Bronchial epithelial cell (primary cell): ENCODE measurements at places on chromosomes 5 and 9. TPM values are rescaled to one million over a fixed set of nuclear protein-coding genes. Genes with fewer than 3 reads are reported as not detected.

GRCh38 chr9:91166796-91167366 lies 194.8 kb downstream of the AUH start:
- DNase-seq = peak; percentile 80

GRCh38 chr5:54404568-54404967 lies 50.9 kb upstream of the HSPB3 start:
- peak; percentile 93 for DNase-seq

GRCh38 chr5:36889264-36889663 lies 12.7 kb downstream of the NIPBL start:
- DNase-seq = no peak

DNA sequence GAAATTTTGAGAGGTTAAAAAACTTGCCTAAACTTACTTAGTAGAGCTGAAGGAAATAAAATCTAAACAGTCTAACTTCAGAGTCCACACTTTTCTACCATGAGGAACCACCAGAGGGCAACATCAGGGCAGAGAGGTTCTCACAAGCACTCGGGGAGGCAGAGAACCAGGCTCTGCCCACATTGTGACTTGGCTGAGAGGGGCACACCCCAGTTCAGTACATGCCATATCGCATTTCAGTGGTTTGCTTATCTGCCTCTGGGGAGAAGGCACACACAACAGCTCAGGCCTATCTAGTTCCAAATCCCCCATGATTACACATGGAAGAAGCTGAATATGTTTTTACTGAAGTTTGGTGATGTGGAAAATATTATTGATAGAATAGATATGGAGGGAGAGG lies 49.2 kb downstream of the EQTN start:
- DNase-seq = peak; percentile 75

- DNase-seq = no peak
These were observed 61.5 kb downstream of the ARSB start for GRCh38 chr5:78923622-78923970.

DNA sequence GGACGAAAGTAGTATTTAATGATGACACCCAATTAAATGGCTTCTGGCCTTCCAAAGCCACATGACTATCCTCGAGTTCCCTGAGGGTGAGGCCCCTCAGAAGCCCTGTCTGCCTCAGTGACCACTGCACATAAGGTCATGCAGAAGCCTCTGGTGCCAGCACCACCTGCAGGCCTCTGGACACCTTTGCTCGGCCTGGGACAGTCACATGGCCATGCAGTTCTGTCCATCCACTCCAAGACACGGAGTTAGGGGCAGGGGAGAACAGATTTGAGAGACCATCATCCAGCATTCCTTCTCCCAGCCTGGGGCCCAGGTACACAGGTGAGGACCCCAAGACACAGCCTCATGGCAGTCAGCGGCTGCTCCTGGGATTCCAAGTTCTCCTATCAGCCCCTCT lies 145.0 kb downstream of the ROR2 start:
- DNase-seq = no peak

GRCh38 chr9:70298245-70298771 lies 39.5 kb downstream of the SMC5 start:
- no peak for DNase-seq

DNA sequence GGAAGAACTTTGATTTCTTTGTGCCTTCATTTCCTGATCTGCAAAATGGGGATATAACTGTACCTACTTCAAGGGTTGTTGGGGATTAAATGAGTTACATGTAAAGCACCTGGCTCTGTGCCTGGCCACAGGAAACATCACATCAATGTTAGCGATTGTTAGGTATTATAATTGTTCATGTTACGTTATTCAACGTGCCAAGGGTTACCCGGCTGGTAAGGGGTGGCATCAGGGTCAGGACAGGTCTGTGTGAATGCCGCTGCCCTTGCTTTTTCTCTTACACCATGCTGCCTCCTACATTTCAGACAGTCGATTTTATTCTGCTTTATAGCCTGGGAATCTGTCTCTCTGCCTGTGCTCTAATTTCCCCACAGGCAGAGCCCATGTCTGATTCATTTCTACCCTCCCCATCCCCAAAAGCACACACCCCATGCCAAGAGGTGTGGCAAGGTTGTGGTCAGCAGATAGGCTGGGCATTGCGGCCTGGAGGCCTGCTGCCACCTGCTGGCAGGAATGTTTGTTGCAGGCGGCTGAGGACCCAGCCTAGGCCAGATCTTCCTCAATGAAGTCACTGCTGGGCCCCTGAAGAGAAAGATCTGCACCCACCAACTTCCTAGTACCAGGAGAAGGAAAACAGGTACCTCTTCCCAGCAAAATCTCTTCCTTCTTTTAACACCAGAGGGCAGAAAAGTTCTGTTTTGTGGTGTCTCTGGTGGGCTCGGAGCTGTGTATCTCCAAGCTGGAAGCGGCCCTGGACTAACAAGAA lies 5.3 kb downstream of the ANKS6 start:
- peak; percentile 96 for DNase-seq

DNA sequence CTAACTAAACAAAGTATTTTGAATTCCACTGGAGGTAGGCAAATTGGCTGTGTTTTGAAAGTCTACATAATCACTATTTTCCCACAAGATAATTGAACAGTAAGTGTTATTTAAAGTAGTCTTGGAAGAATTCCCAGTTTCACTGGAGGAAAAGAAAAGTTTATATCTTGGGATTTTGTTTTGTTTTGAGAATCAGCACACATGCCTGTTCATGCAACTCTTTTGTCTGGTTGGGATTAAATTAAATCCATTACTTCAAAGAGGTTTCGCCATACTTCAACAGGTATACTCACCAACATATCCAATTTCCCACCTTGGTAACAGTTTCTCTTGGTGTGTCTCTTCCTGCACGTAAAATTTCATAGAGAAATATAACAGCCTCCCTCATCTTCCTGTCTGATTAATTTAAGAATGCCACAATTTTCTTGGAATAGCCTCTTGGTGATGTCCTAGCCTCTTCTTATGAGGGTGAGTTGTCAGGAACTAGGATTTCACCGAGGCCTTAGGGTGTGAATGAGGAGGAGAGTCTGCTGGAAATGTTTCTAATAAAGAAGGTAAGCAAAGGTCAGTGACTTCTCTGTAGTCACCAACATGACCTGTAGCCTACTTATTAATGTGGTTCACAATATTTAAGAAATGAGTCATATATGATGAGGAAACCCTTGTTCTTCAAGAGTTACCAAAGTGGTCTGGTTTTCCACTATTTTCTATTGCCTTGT lies 48.1 kb downstream of the ITGA2 start:
- DNase-seq = peak; percentile 98

DNA sequence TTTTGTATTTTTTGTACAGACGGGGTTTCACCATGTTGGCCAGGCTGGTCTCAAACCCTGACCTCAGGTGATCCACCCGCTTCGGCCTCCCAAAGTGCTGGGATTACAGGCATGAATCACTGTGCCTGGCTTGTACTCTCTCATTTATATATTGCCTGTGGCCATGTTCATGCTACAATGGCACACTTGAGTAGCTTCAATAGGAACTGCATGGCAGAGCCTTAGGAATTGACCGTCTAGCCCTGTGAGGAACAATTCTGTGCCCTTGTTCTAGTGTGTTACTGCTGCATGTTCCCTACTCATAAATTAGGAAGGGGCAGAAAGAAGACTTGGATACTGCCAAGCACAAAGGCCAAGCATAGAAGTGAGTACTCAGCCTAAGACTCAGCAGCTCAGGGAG lies 104.2 kb downstream of the LIFR start:
- DNase-seq = no peak

DNA sequence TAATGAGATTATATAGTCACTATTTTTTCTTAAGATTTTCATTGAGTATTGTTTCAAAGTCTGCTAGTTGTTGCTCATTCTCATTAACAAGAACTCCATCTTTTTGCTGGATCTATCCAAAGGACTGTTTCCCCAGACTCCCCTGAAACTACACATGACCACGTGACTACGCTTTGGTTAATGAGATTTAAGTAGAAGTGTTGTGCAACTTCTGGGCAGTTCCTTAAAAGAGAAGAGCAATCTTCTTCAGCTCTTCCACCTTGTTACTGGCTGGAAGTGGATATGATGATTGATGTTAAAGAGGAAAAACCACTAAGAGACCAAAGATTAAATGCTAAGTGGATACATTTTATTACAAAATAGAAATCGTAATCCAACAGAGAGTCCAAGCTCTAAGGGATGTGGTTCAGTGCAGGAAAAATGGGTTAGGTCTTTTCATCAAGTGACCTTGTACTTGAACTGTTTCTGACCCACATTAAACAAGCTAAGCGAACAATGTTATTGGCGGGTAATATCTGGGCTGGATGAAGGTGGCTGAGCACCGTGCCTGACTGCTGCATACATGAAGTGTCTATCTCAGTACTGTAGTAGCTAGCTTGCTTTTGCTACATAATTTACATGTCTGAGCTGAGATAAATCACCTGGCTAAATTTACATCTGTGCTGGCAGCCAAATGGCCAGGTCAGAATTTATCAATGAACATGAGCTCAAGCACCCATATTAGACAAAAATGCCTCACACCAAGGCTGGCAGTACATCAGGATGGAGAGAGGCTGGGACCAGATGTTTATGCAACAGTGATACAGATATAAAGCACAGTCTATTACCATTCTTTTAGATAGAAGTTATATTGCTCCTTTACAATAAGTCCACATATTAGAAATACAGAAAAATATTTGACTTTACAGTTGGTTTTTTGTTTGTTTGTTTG lies 7.5 kb upstream of the CTNNAL1 start:
- peak; percentile 44 for DNase-seq

DNA sequence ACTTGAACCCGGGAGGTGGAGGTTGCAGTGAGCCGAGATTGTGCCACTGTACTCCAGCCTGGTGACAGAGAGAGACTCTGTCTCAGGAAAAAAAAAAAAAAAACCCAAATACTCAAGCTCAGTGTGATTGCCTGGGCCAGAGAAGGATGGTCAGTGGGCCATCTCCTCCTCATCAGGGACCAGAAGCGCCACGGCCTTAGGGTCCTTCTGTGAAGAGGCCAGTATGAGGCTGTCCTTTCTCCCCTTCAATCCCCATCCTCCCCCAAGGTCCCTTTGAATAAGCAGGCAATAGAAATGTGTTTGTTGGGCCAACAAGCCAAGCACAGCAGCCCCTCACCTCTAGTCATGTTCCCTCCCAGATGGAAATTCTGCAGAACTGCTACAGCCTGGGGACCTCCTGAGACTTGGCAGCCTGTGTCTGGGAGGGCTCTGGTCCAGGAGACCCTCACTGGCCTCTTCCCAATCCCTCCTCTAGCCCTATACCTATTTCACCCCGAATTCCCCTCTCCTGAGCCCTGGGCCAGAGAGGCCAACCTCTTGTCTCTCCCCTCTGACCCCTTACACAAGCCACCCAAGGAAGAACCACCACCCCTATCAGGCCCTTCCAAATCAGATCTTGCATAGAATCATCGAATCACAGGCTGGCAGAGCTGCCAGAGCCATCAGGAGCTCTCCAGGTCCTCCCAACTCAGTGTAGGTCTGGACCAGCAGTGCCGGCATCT lies 1.0 kb downstream of the CSF1R start:
- no peak for DNase-seq

DNA sequence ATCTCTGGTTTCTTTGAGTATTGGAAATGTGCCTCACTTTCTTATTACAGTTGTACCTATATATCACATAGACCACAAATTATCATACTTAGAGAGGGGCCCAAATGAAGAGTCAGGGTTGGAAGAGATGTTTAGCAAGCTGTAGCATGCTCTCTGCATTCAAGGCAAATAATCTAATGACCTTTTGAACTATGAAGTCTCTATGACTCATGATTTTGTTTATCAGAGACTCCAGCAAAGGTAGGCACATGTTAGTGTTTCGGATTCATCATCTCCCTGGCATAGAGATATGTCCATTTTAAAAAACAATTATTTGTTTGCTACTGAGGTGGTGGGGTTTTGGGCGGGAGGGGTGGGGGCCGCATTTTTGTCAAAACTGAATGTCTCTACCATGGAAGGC lies 2000.1 kb downstream of the EFNA5 start:
- peak; percentile 80 for DNase-seq

- DNase-seq = no peak
These were observed 1556.5 kb upstream of the C9orf72 start for GRCh38 chr9:29129763-29130162.

The COL27A1 gene
- total RNA-seq = 1.3 and 2.2 TPM in 2 replicates

The ESM1 gene
- total RNA-seq = not detected in 2 replicates

The BTF3 gene
- total RNA-seq = 227 and 244 TPM in 2 replicates

The MARVELD2 gene
- 19.5 and 28.7 TPM in 2 replicates for total RNA-seq

The GIN1 gene
- 5.0 and 6.5 TPM in 2 replicates for total RNA-seq

The ANXA2R gene
- total RNA-seq = 0.26 TPM in 2 replicates

The PCDHB14 gene
- total RNA-seq = 0.26 and 0.77 TPM in 2 replicates

The PSAT1 gene
- 142 and 241 TPM in 2 replicates for total RNA-seq

The ECPAS gene
- 102 and 132 TPM in 2 replicates for total RNA-seq
